ENCODE measurements at places on chromosomes 1 and 21.
A peak's percentile ranks its signal among the peaks of the same experiment; 100 is the strongest.

- DNase-seq, result no peak
These were observed 18.1 kb upstream of the ZBTB8A start for GRCh38 chr1:32521165-32521564.

- DNase-seq, result no peak
These were observed 133.8 kb upstream of the EDN2 start for GRCh38 chr1:41618066-41618825.

- no peak for DNase-seq
These were observed 53.8 kb downstream of the B3GALNT2 start for GRCh38 chr1:235450433-235450832.

DNA sequence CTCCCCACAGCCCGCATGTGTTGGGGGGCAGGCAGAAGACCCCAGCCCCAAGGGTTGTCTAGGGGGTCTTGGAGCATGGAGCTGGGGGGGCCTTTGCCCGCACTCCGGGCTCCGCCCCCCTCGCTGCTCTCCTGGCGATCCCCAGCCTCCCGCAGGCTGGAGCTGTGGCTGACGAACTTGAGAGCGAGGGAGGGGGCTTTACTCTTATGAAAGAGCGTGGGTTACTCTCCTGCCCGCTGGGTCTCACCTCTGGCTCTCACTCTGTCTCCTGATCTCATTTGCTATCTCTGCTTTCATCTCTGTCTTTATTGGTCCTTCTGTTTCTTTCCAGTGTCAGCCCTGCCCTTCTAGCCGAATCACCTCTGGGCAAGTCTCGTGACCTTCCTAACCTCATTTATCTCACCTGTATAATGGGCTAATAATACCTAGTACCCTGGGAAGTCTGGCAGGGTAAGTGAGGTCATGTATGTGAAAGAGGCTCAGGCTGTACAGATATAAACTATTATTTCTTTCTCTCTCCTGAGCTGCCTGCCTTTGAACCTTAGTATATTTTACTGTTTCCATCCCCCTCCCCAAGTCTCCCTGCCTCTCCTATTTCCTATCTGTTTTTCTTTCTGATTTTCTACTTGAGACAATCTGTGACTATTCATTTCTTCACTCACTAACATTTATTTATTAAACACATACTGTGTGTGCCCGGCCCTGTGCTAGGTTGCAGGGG, 731 bp downstream of the EFNA4 start:
- DNase-seq, result peak; percentile 27

GRCh38 chr21:46000731-46001641, 19.4 kb downstream of the COL6A1 start:
- no peak for DNase-seq

DNA sequence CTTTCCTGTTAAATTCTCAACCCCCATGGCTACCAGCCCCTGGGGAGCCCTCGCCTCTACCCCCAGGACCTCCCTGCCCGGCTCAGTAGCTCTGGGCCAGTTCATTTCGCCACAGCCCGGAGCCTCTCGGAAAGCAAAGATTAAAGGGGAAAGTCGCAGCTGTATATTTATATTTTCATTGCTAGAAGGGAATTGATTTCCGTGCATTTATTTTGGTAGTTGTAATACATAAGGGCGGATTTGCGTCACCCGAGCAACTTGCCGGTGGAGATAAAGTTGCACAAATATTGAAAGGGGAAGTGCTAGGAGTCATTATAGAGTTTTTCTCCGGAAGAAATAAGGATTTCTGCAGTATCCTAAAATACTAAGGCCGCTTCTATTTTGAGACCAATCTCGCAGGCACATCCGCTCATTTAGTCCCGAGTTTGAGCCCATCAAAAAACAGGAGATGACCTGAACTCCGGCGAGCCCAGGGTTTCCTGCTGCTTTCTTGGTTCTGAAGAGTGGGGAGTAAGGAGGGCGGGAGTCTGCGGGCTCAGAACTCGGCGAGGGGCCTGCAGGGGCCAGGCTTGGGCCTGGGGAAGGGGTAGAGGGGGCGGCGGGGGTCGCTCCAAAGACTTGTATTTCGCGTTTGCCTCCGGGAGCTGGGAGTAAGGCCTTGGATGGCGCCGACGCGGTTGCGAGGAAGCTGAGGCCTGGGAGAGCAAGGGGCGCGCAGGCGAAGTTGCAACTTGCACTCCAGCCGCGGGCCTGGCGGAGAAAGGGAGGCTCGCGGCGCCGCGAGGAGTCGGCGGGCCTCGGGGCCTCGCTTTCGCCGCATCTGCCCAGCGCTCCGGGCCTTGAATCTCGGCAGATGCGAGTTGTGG, 2.5 kb upstream of the HLX start:
- no peak for DNase-seq

- no peak for DNase-seq
These were observed 926.6 kb downstream of the LTN1 start for GRCh38 chr21:28066076-28066475.

GRCh38 chr1:38891753-38892152, 10.4 kb upstream of the GJA9 start:
- no peak for DNase-seq

GRCh38 chr1:116826818-116827606, 72.8 kb downstream of the CD2 start:
- no peak for DNase-seq

Measured in NCI-H1105 (cell line).